Islet precursor cell (in vitro differentiated cells): ENCODE measurements at places on chromosomes 2 and 18.
A peak's percentile ranks its signal among the peaks of the same experiment; 100 is the strongest.

DNA sequence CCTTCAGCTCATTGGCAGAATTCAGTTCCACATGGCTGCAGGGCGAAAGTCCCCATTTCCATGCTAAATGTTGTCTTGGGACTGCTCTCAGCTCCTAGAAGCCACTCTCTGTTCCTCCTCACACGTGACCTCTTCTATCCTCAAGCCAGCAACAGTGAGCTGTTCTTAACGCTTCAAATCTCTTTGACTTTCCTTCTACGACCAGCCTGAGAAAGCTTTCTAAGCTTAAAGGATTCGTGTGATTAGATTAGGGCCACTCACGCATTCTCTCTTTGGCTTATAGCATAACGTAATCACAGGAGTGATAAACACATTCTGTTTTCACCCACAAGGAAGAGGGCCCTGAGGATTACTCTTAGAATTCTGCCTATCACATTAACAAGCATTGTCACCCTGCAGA is 29.8 kb upstream of the LAMA1 start:
- DNase-seq = peak; percentile 70

DNA sequence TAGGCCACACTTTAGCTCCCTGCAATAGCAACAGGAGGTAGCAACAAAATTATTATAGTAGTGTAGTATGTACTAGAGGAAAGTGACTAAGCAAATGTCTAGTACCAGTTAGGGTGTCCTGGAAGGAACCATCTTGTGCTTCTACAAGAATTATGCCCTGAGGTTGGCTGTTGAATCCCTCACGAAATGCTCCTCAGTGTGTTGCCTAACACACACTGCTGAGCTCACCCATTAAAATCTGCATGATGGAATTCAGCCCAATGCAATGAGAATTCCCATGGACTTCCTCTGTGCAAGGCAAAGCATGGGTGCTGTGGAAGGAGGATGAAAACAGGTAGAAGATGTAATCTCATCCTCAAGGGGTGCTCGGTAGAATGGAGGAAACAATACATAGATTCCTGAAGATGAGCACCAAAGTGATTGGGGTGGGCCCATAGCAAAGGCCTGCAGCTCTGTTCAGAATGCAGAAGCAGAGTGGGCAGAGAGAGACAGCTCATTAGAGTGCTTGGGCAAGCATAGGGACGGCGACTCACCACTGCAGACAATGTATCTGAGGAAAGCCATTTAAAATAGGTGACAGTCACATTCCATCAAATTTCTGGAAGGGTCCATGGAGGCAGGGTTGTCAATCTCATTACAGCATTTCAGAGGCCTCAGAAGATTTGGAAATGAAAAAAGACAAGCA is 1.2 kb upstream of the UGT1A7 start:
- no peak for DNase-seq

DNA sequence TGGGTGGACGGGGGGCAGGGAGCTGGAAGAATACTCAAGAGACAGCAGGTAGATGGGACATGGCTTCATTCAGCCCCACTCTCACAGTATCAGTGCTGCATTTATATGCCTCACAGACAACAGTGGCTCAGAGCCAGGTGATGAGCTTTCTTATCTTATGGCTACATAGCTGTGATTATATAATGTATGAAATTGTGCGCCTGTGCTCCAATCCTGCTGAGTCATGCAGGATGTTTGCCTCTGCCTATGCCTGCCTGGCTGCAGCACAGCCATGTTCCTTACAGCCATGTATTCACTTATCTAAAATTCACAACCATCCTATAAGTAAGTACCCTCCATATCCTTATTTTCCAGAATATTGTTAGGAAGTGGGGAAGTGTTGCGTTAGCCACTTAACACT is 37.7 kb upstream of the RNF103 start:
- DNase-seq = no peak

- DNase-seq = no peak
Measured at GRCh38 chr2:176409671-176410070, 140.4 kb downstream of the MTX2 start.

DNA sequence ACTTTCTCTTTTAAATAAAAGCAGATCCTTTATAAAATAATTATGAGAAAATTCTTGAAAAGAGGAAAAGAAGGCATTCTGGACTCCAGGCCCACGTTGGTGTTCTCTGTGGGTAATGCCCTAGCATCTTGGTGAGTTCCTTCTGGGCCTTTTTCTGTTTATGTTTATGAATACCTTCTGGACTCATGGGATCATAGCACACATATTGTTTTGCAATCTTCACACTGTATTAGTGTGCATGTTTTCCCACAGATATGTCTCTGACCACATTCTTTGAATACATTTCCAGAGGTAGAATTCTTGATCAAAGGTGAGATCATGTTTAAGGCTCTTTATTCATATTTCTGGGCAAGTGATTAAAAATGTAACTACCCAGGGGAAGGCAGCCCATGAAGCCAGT is 15.9 kb downstream of the GLI2 start:
- DNase-seq = no peak

DNA sequence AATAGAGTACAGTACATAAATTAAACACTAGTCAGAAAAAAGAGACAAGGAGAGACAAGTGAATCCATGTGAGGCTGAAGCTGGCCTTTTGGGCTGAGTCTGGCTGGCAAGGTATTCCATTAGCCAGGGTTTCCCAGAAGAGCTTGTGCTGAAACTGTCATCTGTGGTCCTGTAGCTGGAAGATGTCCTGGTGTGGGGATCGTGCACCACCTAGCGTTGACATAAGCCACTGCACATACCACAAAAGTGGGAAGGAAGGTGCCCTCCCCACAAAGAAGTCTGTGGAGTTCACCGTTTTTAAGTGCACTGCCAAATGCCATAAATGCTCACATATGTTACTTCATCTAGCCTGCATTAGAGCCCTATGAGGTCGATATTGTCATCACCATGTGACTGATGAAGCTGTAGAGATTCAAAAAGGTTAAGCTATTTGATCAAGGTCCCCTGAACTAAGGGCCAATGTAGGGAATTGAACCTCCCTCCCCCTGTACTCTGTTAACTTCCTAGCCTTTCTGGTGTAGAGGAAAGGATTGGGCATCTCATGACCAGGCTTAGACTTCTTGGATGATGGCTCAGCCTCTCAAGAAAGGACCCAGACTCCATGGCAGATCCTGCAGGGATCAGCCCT is 31.9 kb upstream of the GALNT14 start:
- DNase-seq = peak; percentile 77

GRCh38 chr2:11716689-11717321 is 29.6 kb upstream of the LPIN1 start:
- DNase-seq = no peak

DNA sequence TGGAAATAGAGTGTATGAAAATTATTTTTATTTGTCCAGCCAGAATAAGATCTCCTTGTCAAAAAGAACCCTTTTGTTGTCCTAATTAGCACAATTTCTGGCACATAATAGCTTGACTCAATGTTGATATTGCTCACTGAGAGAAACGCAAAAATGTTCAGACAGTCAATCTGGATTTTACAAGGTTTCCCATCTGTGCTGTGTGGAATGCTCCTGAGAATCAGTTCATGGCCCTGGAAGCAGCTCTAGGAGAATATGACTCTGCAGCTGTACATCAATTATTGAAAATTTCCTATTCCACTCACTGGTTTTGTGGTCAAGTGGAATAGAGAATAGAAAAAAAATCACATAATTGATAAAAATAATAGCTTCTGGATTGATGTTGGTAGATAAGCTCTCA is 1582.9 kb upstream of the NXPH2 start:
- no peak for DNase-seq

- DNase-seq = no peak
Measured at GRCh38 chr2:162056796-162057399, 17.1 kb downstream of the DPP4 start.

- DNase-seq = peak; percentile 50
Measured at GRCh38 chr2:24771764-24772586, 21.2 kb downstream of the PTRHD1 start.

- no peak for DNase-seq
Measured at GRCh38 chr18:62399276-62399675, 74.2 kb downstream of the TNFRSF11A start.

DNA sequence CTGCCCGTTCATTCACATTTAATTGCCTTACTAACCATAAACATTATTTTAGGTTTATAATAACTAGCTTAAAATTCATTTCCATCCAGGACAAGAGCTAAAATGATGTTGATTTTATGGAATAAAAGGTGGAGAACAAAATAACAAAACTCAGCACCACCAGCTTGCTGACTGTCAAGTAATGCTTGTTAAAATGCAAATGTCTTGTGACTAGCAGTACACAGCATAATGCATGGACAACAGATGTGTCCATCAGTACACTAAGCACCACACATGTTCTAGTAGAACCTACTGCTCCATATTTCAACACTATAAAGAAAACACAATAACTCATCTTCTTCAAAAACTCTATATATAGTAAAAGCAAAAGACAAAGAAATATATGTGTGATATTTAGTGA is 224.7 kb upstream of the SMAD7 start:
- no peak for DNase-seq

GRCh38 chr2:1150724-1151511 is 200.3 kb downstream of the SNTG2 start:
- no peak for DNase-seq

DNA sequence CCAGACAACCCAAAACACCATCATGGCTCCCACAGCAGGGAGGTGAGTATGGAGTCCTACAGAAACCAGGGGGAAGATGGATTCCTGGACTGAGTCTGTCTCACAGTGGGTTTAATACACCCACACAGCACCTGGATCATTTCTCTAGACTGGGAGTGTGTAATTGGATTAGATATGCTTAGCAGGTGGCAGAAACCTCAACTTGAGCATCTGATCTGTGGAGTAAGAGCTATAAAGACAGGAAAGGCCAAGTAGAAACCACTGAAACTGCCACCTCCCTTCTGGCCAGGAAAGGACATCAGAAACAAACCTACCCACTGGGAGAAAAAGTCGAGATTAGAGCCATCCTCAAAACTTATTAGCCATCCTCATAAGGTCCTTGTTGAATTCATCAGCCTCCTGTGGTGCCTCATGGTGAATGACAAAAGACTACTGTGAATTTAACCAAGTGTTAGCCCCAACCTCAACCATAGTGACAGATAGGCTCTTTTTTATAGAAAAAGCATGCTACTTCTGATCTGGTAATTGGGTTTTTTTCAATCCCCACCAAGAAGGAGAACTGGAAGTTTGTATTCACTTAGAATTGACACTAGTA is 28.1 kb upstream of the CHST9 start:
- no peak for DNase-seq

- no peak for DNase-seq
Measured at GRCh38 chr2:107990718-107991117, 4.4 kb downstream of the SLC5A7 start.

GRCh38 chr18:54127759-54128378 is 96.6 kb downstream of the MBD2 start:
- DNase-seq = peak; percentile 71

DNA sequence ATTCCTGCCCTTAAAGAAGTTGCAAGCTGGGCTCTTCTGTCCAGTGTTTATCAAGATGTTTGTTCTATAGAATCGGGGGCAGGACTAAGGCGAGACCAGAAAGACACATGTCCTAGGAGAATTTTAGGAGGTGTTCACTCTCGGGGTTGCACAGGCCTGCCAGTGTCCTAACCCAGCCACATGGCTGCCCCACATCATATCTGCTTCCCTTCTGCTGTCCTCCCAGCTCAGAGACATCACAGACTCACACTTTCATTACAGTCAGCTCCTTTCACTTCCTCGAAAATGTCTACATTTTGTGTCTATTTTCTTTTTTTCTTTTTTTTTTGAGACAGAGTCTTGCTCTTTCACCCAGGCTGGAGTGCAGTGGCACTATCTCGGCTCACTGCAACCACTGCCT is 10.7 kb upstream of the MRO start:
- peak; percentile 19 for DNase-seq

DNA sequence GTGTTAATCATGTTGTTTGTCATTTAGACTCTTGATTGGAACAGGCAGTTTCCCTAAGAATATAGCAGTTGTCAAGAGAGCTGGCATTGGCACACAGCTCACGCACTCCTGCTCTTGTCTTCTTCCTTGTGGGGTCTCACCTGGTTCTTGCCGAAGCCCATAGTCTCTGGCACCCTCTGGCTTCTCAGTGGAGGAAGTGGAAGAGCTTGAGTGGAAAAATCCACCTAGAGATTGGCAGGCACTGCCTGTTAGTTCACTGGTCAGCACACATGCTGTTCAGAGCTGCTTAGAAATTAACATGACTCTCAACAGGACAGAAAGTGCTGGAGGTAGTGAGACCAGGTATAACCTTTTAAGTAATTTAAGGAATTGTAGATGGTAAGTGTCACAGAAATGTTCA is 28.3 kb downstream of the SCTR start:
- DNase-seq = peak; percentile 49

GRCh38 chr2:63189026-63189425 is 138.4 kb downstream of the OTX1 start:
- peak; percentile 74 for DNase-seq

- no peak for DNase-seq
Measured at GRCh38 chr2:191710411-191710900, 32.5 kb downstream of the NABP1 start.

DNA sequence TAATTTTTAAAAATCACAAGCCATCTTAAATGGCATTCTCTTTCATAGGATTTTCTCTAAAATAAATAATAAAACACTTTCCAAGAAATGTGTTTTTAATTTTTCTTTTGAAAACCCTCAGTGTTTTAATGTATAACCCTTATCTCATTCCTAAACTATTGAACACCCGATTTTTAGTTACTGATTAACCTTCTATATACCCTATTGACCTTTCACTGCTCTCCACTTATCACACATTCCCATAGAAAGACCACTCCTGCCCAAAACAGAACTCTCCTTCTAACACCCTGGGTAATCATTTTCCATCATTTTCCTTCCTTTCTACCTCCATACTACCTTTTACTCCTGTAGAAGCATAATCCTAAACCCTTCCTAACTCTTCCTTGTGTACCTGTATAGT is 102.4 kb downstream of the EPC2 start:
- no peak for DNase-seq

GRCh38 chr2:241135737-241136136 is 13.5 kb downstream of the PASK start:
- DNase-seq = no peak

- DNase-seq = no peak
Measured at GRCh38 chr2:117190856-117191559, 623.5 kb upstream of the DDX18 start.

- DNase-seq = no peak
Measured at GRCh38 chr2:44578471-44579093, 216.8 kb downstream of the CAMKMT start.
